ENCODE measurements at places on chromosomes 3 and 15.

DNA sequence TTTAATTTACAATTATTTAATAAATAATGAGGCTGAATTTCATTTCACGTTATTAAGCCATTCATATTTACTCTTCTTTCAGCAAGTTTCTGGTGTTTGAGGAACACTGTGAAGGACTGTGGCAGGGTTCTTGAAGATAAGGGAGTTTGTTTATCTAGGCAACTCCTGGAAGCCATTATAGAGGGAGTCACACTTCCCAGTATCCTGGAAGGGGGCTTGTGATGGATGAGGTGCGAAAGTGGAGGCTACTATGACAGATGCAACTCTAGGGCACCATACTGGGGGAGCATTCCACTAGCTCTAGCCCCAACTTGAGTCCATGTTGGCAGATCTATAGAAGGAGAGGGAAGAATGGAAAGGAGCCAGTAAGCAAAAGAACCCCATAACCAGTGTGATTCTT, 14.4 kb downstream of the CNOT10 start:
- no peak for DNase-seq

GRCh38 chr15:70643783-70644125, 119.6 kb downstream of the UACA start:
- no peak for DNase-seq

GRCh38 chr3:40240921-40241320, 68.6 kb upstream of the EIF1B start:
- DNase-seq = peak; percentile 44

GRCh38 chr3:159941038-159942000, 47.3 kb upstream of the IL12A start:
- no peak for DNase-seq

- no peak for DNase-seq
Observed at GRCh38 chr3:186180891-186181481, 72.1 kb upstream of the ETV5 start.

- no peak for DNase-seq
Observed at GRCh38 chr3:150225986-150226385, 182.1 kb upstream of the TSC22D2 start.

DNA sequence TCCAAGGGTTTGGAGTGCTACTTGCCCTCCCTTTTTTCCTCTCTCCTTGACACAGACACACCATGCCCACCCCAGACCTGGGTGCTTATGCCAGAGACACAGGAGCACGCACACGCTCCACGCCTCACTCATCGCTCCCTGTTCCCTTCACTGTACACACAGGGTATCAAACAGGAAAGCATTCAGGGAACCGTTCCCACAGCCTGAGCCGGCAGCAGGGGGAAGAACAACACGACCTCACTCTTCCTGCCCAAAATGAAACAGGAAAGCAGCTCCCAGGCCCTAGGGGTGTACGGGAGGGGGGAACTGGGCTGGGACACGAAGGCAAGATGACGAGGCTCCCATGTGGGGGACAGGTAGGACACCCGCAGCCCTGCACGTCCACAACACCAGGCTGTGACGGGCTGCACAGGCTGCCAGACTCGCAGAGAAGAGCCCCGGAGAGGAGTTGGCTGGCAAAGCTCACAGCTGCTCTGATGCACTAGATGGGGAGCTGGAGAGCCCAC, 11.2 kb downstream of the DLL4 start:
- DNase-seq = no peak

GRCh38 chr3:23264413-23264812, 61.3 kb downstream of the UBE2E2 start:
- DNase-seq = no peak

GRCh38 chr3:81395739-81396513, 365.5 kb downstream of the GBE1 start:
- peak; percentile 62 for DNase-seq

DNA sequence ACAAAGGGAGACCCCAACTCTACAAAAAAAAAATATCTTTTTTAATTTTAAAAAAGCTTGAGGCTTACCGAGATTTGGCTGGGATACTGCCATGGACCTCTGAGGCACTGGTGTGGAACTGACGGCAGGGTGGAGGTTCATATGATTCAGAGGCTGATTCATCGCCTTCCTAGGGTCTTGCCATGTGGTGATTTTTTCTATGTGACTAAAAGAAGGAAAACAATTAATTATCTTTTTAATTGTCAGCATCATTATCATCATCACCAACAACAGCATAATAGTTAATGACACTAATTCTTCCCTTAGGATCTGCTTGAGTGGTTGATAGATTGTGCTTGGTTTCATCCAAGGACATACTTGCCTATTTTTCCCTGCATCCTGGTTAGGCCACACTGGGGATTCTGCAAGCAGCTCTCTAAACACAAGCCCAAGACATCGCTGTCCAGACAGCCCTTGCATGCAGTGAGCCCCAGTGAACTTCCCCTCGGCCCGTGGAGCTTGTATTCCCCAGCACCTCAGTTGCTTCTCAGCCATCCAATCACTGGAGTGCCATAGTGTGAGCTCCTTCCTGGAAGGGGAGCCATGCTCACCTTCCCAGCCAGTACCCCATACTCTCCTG, 84.9 kb downstream of the WWTR1 start:
- DNase-seq = no peak

- DNase-seq = no peak
Observed at GRCh38 chr15:28012231-28012630, 86.9 kb downstream of the OCA2 start.

DNA sequence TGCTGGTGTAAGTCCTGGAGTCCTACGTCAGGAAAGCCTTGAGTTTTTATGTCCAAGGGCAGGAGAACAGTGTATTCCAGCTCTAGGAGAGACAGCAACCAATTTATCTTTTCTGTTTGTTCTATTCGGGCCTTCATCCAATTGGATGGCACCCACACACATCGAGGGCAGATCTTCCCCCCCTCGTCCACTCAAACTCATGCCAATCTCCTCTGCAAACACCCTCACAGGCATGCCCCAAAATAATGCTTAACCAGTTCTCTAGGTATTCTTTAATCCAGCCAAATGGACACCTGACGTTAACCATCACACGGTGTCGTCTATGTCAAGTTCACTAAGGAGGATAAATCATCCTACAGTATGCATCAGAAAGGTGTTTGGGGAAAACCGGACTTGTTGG, 102.5 kb upstream of the TRPM1 start:
- no peak for DNase-seq

DNA sequence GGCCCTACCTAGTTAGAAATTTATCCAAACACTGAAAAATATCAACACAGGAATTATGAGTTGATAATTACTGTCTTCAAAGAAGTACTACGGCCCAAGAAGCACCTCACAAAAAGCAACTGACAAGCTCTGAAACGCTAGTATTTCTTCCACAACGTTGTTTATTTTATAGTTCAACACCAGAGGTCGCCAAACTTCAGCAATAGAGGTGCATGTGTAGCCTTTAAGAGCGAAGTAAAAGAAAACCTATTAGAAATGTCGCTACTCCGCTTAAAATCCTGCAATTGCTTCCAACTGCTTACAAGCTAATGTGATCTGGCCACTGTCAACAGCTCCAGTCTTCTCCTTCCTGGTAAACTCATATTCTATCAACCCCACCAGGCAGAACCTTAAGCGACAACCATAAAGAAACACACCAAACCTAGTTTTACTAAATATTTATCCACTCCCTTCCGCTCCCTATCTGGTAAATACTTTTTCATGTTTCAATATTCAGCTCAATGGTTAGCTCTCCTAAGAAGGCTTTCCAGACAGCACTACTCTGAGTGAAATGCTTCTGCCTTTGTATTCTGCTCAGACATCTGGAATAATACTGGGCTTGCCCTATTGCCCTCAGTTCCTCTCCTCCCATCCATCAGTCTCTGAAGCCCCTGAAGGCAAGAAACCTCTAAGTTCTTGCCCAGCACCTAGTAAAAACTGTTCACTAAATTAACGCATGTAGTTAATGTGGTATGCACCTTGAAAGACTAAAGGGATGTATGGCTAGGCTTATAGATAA, 110.2 kb downstream of the NR1I2 start:
- peak; percentile 88 for DNase-seq

- DNase-seq = no peak
Observed at GRCh38 chr3:186414735-186415419, 52.8 kb upstream of the DGKG start.

GRCh38 chr3:74463515-74463914, 150.9 kb downstream of the CNTN3 start:
- peak; percentile 53 for DNase-seq

- DNase-seq = no peak
Observed at GRCh38 chr3:123741041-123741511, 143.1 kb downstream of the MYLK start.

DNA sequence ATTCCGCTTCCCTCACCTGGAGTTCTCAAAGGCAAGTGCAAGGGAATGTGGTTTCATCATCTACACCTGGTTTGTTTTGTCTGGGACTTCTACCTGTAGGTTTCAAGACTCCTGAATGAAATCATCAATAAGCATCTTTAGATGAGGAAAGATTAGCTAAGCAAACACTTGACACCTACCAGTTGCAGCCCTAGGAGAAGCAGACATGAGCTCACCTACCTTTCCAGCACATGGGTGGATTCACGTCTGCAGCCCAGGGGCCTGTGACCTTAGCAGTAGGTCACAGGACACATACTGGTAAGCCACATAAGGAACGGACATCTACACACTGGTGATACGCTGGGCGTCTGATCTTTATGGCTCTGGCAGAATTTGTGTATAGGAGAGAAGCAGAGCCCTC, 26.7 kb downstream of the SLCO2A1 start:
- no peak for DNase-seq

- DNase-seq = peak; percentile 33
Observed at GRCh38 chr3:121834157-121834670, 646 bp downstream of the IQCB1 start.

DNA sequence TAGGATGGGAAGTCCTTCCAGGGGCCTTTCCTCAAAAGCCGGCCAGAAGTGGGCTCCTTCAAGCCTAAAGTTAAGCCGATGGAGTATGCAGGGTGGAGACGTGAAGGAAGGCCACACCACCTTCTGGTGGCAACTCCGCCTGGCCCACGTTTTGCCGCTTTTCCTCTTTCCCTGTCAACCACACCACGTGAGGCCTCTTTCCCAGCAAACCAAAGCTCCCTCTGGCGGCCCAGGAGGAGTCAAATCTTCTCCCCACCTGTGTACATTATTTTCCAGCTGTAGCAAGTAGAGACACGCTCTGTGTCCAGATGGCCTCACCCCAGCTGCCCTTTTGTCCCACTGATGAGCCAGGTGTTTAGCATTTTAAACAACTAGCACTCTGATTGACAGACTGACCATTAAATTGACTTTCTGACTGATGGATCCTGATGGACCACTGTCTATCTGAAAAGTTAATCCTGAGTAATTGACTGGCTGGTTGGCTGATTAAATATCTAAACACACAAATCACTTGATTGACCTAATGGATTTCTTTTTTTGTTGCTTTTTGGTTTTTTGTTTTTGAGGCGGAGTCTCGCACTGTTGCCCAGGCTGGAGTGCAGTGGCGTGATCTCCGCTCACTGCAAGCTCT, 59.6 kb upstream of the ZBTB38 start:
- DNase-seq = peak; percentile 93

DNA sequence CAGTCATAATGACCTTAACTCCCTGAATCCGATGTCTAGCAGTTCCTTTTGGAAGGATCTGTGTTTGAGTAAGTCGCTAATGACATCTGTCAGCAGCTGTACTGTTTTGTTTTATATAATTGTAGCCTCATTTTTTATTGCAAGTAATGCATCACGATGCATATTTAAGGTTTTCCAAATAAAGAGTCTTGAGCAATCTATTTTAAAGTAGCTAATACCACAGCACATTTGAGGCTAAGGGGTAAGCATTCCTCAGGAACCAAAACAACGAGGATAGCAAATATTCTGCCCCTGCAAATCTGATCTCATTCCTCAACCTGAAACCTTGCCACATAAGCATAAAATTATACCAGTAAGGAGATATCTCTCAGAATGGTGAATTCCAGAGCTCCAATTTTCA, 98.7 kb downstream of the TBC1D5 start:
- DNase-seq = no peak

- no peak for DNase-seq
Observed at GRCh38 chr3:94167796-94168195, 104.9 kb downstream of the NSUN3 start.

DNA sequence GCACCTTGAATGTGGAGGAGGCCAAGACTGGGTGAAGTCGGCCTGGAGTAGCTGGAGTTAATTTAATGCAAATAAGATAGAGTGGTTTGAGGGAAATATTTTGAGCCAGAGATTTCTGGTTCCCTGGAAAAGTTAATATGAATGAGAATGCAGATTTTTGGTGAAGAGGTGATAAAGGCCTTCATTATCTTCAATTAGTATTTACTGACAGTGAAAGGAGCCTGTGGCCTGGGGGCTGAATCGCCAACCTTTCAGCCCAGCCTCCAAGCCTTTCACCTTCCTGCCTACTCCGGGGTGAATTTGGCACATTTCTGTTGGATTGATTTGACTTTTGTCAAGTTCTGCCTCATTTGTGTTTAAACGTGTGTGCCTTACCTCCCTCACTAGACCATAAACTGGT, 147.8 kb downstream of the SOX2 start:
- peak; percentile 65 for DNase-seq

DNA sequence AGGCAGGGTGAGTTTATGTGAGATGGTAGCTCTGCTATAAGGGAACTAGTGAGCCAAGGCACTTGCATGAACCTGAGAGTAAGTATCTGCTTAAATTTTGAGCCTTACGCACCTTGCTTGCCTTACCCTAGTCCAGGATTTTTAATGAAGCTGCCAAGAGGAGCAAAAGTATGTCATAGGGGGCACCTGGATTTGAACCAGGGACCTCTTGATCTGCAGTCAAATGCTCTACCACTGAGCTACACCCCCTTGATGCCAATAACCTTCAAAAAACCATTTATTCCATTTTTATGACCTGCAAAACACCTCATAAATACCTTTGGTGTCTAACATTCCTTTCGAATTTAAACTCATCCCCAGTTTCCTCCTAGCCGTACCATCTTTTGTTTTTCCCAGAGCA, 88.3 kb upstream of the ACP3 start:
- DNase-seq = no peak

DNA sequence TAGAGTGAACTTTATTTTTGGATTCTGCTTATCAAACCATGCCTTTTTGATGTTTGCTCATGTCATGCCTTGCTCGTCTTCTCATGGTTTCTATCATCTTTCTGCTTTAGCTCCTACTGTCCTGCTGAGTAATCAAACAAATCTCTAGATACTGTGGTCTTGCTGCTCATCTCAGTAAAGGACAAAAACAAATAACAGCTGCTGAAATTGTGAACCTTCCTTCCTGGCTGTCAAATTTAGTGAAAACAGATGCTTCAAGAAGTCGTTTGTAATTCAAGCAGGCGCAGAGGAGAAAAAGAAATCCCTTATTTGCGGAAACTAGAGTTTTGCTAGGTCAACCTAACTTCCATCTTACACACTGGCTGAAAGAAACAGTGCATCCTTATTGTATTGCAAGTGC, 616.1 kb upstream of the ALCAM start:
- DNase-seq = no peak

All from GM23338 (cell line).